ENCODE measurements at places on chromosomes 1 and 21. TPM values are rescaled to one million over a fixed set of nuclear protein-coding genes. Genes with fewer than 3 reads are reported as not detected.

GRCh38 chr1:198234520-198235251 is 77.9 kb downstream of the NEK7 start:
- peak; percentile 96 for ATAC-seq

The RPTN gene
- 0.65 TPM for total RNA-seq

The GOLT1A gene
- total RNA-seq: 0.46 TPM

- no peak for ATAC-seq
Observed at GRCh38 chr1:15224259-15224869, 22.7 kb upstream of the FHAD1 start.

The GPR3 gene
- 2.8 TPM for total RNA-seq

DNA sequence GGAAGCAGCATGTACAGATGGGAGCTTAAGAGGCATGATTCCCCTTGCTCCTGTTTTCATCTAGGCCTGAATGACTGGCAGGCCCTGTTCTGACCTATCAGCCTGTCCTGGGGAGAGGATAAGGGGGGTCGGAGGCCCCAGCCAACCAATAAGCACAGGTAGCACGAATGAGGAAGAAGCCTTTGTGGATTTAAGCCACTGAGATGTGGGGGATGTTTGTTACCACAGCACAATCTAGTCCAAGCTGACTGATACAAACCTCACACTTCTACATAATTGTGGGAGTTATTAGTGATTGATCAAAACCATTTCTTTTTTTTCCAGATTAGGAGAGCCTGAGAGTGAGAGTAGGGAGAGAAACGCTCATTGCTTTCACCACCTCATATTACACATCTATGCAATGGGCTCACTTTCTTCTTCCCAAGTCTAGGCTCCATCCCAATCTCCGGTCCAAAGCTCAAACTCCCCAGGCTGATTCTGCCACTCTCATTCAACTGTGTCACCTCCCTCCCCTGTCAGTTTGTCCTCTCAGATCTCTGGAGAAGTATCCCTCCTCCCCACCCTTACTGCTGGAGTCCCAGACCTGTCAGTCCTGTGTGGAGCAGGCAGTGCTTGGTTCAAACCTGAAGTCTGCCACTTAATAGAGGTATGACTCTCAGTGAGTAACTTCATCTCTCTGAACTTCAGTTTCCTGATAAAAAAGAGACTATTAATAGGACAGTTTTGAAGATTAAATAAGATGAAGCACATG is 220.5 kb downstream of the PTPRU start:
- ATAC-seq: no peak

DNA sequence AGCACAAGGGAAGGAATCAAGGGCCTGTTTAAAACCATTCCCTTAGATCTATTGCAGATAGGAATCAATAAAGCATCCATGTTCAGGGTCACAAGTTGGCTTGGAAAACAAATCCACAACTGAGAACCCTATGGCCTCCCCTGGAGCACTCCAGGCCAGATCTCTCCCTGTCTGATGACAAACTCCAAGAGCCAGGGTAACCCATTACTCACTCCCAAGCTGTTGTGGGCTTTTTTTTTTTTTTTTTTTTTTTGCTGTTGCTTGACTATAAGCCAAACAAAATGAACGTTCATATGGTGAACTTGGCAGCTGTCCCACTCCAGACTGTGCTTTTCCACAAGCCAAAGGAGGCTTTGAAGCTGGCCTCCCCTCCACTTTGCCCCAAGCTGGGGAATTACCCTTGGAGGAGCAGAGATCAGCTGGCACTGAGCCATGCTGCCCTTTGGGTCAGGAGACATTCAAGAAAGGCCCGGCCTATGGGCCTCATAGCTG is 35.7 kb upstream of the VAV3 start:
- ATAC-seq: peak; percentile 91

The CFAP74 gene
- 1.4 TPM for total RNA-seq

The C4BPA gene
- total RNA-seq: not detected

The PTAFR gene
- total RNA-seq: 0.31 TPM

The RIMS3 gene
- 58.5 TPM for total RNA-seq

DNA sequence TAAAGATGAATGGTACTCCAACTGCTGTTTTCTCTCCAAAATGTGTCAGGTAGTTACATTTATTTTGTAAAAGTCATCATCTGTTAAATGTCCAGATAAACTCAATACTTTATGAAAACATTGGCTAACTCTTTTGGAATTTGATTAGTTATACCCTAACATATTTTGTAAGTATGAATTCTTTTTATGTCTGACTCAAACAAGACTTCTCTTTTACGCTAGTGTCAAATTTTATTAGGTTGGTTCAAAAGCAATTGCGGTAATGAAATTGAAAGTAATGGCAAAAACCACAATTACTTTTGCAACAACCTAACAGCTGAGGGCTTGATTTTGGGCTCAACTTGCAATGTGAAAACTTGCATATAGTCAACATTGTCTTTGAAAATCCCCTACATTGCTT is 41.0 kb upstream of the USP25 start:
- no peak for ATAC-seq

GRCh38 chr21:42203936-42204335 is 15.0 kb upstream of the ABCG1 start:
- no peak for ATAC-seq

The SLC22A15 gene
- total RNA-seq: 2.6 TPM

DNA sequence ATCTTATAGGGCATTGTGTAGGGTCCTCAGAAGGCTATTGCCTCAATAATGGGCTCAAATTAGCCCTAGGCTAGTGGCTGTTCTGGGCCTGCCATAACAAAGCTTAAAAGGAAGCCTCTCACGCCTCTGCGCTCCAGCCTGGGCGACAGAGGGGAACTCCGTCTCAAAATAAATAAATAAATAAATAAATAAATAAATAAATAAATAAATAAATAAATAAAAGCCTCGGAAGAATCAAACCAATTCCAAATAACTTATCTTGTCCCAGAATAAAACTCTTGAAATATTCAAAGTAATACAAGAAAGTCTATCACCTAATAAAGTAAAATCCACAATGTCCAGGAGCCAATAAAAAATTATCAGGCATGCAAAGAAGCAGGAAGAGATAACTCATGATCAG is 14.4 kb upstream of the ALDH9A1 start:
- ATAC-seq: no peak

GRCh38 chr1:14255711-14256110 is 342.8 kb upstream of the KAZN start:
- ATAC-seq: no peak

The RHEX gene
- 1.2 TPM for total RNA-seq

- ATAC-seq: no peak
Observed at GRCh38 chr1:169829671-169830070, 35.0 kb upstream of the METTL18 start.

- ATAC-seq: no peak
Observed at GRCh38 chr1:2912424-2913061, 108.7 kb upstream of the ACTRT2 start.

DNA sequence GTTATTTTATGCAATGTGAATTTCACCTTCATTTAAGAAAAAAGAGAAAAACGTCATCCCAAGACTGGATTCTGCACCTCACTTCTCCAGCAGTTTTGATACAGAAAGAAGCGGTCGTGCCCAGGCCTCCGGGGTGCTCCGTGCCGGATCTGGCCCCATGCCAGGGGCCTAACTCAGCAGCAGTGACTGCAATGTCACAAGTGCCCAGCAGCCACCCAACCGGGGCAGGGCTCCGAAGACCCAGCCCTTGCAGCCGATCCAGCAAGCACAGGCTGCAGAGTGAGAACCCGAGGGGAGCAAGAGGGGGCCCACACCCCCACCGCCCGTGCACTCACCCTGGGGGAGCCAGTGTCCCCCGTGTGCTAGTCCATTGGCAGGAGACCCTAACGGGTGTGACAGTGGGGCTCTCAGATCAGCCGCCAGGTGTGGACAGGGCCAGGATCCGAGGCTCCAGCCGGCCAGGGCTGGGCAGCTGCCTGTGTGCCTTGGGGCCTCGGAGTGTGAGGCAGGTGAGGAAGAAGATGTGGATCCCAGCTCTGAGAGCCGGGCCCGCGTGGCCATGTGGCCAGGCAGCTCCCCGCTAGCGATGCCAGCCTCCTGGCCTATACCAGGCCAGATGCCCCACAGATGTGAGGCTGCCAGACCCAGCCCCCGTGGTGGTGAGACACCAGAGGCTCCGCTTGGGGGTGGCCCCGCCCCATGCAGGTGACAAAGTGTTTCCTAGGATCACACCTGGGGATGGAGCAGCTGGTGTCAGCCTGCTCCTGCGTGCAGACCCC is 60.6 kb downstream of the MEGF6 start:
- ATAC-seq: no peak

- peak; percentile 74 for ATAC-seq
Observed at GRCh38 chr1:44619261-44619900, 54.9 kb downstream of the TMEM53 start.

- ATAC-seq: peak; percentile 72
Observed at GRCh38 chr1:24018611-24019580, 38.8 kb upstream of the SRSF10 start.

DNA sequence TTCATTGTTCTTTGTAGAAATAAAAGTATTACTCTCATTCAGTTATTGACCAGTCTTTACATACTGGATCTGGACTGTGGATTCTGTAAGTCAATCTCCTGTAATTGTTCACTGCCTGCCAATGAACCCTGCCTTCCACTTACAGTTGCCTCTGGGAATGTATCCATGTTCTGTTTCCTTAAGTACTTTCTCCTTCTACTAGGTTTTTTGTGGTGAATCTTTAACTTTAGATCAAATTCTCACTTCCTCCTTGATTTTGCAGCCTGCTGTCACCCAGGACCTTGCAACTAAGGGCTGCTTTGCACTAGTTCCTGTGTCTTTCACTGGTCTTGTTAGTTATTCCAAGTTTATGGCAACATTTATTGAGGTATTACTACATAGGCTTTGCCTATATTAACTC is 28.2 kb upstream of the ANKRD13C start:
- ATAC-seq: no peak

- no peak for ATAC-seq
Observed at GRCh38 chr21:44552136-44552535, 831 bp upstream of the KRTAP10-2 start.

- no peak for ATAC-seq
Observed at GRCh38 chr1:240173836-240174235, 82.2 kb downstream of the FMN2 start.

GRCh38 chr1:2874607-2875480 is 73.4 kb upstream of the TTC34 start:
- no peak for ATAC-seq

DNA sequence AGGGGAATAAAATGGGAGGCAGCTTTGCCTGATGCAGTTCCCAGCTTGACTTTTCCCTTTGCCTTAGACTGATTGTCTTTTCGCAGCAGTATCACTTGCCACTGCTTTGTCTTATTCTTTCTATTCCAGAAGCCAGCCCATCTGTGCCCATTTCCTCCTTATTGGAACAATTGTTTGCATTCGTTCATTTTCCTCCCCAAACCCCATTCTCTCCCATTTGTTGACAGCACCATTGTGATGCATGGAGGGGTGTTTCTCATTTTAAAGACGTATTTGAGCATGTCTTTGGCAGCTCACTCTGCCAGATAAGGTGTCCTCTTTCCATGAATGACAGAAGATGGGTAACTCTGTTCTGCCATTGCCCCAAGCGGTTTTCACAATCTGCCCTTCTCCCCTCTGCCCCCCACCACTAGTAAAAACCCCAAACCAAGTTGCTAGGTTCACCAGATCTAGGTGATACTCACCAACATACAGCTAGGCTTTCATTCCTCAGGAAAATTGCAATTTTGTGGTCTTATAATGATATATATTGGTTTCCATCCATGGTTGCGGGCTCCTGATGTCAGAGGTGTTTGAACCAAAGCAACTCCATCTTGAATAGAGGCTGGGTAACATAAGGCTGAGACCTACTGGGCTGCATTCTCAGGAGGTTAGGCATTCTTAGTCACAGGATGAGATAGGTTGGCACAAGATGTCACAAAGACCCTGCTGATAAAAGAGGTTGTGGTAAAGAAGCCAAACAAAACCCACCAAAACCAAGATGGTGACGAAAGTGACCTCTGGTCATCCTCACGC is 30.8 kb downstream of the SERBP1 start:
- no peak for ATAC-seq

DNA sequence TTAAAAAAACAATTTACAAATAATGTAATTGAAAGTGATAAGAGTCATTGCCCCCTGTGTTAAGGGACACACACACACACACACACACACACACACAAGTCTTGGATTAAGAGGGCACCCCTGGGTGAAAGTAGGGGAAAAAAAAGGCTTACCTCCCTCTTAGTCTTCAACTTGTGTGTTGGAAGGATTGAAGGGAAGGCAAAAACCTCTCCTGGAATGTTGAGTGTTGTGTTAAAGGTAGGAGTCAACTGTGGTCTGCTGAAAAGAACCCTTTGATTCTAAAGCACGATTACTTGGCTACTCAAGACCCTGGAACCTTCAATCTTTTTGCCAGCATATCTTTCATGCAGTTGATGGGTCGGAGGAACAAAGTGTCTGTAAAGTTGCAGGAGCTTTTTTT is 6.4 kb downstream of the PBX1 start:
- no peak for ATAC-seq

Data from motor neuron (in vitro differentiated cells).